ENCODE measurements at places on chromosomes 13 and 19.

DNA sequence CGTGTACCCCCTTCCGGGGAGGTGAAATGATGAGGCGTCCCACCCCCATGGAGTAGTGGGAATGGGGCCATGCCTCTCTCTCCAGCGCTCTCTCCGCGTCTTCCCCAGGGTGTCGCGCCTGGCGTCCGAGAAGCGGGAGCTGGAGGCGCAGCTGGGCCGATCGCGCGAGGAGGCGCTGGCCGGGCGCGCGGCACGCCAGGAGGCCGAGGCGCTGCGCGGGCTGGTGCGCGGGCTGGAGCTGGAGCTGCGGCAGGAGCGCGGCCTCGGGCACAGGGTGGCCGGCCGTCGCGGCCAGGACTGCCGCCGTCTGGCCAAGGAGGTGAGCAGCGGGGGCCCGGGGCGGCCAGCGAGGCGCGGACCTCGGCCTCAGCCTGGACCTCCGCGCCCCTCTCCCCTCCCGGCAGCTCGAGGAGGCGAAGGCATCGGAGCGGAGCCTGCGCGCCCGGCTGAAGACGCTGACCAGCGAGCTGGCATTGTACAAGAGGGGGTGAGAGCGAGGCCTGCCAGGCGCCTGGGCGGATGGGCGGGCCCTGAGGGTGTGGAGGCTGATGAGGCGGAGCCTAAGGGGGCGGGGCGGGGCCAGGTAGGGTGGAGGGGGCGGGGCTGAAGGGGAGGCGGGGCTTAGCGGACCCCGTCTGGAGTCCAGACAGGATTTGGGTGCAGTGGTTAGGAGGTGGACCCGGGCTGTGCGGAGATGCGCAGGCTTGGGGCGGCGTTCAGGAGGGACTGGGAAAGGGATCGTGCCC, 7.7 kb downstream of the PGLYRP1 start:
- DNase-seq: no peak

DNA sequence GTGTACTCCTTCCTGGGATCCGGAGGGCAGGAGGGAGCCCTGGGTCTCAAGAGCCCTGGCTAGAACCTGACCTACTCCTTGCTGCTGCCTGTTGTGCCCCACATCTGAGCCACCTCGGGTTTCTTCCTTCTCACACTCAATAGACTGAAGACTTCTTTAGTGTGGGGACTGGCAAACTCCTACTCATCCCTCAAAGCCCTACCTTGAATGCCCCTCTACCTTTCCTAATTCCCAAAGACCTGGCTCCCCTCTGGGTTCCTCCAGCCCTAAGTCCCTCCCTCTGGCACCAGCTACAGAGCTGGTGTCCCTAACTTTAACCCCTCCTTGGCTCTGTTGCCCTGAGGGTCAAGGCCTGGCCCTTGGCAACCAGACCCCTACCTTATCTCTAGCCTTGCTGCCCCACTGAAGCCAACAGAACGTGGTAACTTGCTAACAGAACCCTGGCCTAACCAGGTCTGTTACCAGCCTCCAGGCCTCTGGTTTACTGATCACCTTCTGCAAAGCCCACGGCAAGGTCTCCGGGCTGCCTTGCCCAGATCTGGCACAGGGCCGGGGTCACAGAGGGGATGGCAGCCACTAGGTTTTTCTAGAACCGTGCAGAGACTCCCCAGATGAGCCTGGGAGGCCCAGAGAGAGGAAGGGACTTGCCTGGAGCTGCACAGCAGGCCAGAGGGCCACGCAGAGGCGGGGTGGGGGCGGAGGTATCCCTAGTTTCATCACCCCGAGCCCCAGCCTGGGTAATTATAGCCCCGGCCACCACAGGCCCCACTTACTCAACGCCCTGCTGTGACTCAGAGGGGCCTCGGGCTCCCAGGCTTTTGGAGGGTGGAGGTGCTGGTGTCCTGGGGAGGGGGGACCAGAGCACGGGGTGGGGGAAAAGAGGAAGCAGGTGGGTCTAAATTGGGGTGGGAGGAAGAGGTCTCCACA, 15.3 kb downstream of the ZBTB7A start:
- DNase-seq: no peak

- DNase-seq: no peak
Measured at GRCh38 chr19:54470991-54471782, 1.9 kb downstream of the CDC42EP5 start.

DNA sequence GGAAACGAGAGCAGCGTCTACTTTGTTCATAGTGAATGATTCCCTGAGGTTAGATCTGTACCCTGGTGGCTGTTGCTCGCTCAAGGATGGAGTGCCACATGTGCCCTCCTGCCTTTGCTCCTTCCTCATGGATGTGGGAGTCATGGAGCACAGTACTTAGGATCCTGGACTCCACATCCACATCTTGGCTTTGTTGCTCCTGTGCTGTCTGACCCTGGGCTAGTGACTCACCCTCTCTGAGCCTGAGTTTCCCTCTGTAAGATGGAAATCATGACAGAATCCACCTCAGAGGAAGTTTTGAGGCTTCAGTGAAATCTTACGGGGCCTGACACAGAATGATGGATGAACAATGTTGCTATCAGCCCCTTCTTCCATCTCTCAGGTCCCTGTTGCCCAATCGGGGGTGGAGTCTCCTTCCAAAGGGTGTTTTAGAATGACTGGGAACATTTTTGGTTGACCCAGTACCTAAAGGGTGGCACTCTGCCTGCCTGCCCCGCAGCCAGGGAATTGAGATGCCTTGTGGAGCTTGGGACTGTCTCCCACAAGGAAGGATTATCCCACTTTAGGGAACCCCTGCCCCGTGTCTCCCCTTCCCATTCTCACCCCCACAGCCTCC, 9.8 kb upstream of the TIMM50 start:
- DNase-seq: no peak

DNA sequence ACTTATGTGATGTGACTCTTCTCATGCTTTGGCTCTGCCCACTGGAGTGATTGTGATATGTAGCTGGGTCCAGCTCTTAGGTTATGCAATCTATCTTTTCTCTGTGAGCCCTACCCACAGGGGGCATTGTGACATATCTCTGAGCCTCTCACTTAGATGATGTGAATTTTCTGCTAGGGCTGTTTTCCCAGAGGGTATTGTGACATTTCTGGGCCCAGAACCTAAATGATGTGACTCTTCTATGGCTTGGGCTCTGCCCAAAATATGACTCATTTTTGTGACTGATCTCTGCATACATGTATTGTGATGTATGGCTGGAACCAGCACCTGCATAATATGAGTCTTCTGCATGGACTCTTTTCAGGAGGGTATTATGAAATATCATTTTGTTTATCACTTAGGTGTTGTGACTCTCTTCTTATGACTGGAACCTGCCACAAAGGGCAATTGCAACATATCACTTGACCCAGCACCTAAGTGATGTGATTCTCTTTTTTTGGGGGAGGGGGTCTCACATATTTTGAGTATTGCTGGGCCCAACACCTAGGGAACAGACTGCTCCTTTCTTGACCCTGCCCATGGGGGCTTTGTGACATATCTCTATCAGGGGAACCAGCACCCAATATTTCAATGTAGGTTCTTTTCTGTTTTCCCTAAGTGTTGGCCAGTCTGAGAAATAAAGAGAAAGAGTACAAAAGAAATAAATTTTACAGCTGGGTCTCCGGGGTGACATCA, 12.1 kb upstream of the ZNF254 start:
- no peak for DNase-seq
